Stimulated activated CD8-positive, alpha-beta memory T cell treated with anti-CD3 and anti-CD28 coated beads, Interleukin-12 subunit alpha, Interleukin-12 subunit beta, amount 100 ng/mL, for 4 hours (primary cell): ENCODE measurements at places on chromosomes 2 and 18.

DNA sequence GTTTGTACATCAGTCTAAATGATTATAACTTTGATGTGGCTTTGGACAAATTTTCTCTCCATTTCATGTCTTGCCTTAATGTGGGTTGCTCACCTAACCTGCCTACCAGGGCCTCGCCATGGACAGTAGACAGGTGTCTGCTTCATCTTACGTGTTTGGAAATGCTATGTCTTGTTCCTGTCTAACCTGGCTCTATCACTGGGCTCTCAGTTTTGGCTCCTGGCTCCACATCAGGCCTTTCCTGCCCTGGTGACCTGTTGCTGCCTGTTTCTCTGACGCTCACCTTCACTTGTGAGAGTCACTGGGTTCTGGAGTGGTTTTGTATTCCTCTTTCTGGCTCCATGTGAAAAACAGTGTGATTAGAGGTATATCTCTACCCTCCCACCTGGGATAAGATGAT is 65.9 kb downstream of the PHLPP1 start:
- no peak for DNase-seq

DNA sequence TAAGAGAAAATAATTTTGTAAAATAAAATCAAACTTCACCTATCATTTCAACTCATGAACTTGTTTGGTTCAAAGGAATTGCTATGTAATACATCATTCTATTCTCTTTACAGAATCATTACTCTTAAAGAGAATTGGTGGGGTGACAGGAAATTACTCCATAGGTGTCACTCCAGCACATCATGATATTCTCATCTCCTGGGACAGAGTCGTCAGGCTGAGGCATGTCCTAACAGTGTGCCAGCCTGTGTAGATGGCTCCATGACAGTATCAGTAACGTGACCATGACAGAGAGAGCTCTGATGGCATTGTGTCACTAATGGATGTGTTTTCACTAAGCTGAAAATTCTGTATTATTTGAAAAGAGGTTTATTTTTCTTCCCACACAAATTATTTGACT is 13.9 kb downstream of the SPATS2L start:
- DNase-seq = no peak

- no peak for DNase-seq
These were observed 136.4 kb downstream of the SOCS6 start for GRCh38 chr18:70425236-70425635.

DNA sequence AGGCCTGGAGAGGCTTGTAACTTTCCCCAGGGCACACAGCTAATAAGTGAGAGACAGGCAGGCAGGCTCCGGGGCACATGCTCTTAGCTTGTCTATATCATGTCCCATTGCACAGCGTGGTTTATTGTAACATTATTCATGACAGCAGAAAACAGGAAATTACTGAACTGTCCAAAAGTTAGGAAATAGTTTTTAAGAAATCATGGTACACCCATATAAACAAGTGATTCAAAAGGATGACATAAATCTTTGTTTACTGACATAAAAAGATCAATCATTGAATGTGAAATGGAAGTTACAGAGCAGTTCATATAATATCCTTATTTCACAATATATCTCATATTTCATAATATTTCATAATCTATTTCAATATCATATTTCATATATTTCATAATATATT is 34.3 kb upstream of the TXNDC2 start:
- no peak for DNase-seq

GRCh38 chr2:224094413-224094812 is 55.3 kb upstream of the SERPINE2 start:
- DNase-seq = no peak

DNA sequence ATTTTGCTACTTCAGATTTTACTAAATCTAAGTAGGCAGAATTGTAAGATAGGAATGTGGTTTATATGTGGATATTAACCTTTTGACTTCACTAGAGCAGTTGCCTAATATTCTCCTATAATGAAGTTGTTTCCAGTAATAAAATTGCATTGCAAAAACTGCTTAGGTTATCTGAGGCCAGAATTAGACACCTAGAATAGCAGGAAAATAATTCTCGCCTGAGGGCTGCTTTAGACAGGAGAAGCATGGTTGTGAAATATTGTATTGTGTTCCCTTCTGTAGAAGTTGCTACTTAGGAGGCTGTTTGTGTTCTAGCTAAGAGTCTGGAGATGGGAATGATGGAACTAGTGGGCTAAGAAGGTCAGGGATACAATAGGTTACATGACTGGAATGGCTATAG is 146.3 kb downstream of the PLCL1 start:
- DNase-seq = no peak

DNA sequence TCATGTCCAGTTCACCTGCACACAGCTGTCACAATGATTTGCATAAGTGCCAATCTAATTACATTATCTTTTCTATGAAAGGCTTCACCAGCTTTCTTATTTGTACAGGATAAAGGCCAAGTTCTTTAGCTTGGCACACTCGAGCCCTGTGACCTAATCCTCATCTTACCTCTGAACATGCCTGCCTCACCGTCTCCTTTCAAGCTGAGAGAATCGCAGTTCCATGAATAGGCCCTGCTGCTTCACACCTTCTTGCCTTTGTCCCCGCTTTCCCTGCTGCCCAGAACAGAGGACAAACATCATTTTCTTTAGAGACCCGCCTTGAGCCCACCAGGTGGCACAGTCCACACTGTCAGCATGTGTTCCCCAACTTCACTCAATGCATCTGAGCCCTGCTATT is 1094.7 kb downstream of the BCL11A start:
- no peak for DNase-seq

GRCh38 chr2:205403244-205403825 is 279.0 kb upstream of the NRP2 start:
- no peak for DNase-seq

- DNase-seq = no peak
These were observed 31.0 kb downstream of the RAB10 start for GRCh38 chr2:26064846-26065245.

GRCh38 chr2:229524799-229525198 is 189.6 kb downstream of the DNER start:
- no peak for DNase-seq

- DNase-seq = no peak
These were observed 160.7 kb upstream of the ZSWIM2 start for GRCh38 chr2:187009483-187010239.

DNA sequence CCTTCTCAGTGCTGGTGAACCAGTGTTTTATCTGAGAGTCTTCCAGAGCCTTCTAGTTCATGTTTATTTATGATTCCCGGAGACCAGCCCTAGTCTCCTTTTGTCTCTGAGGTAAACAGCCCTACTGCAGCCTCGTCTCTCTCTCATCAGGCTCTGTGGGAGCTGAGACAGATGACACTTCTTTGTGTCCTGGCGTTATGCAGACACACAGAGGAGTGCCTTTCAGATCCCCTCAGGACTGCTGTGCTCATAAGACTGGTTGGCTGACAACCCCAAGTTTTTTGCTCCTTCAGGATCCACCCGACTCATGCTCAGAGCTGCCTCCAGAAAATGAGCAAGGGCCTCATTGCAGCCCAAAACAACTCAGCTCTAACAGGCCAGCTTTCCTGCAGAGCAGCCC is 523.8 kb upstream of the SPHKAP start:
- no peak for DNase-seq

DNA sequence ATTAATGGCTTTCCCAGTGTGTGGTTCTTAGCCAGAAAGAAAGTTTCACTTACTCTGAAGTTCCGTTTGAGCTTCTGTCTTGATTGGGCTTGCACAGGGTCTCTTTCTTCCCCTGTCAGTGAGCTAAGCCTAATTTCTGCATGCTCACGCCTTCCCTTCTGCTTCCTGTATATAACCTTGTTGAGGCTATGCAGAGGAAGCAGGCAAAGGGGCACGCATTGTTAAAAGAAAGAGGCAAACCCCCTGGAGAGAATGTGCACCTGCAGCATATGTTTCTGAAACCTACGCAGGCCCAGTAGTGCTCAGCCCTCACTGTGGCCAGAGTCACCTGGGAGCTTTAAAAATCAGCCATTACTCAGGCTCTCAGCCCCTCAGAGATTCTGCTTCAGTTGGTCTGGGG is 14.5 kb upstream of the PLA2R1 start:
- DNase-seq = no peak

GRCh38 chr18:36298126-36298741 is 721 bp downstream of the FHOD3 start:
- no peak for DNase-seq

DNA sequence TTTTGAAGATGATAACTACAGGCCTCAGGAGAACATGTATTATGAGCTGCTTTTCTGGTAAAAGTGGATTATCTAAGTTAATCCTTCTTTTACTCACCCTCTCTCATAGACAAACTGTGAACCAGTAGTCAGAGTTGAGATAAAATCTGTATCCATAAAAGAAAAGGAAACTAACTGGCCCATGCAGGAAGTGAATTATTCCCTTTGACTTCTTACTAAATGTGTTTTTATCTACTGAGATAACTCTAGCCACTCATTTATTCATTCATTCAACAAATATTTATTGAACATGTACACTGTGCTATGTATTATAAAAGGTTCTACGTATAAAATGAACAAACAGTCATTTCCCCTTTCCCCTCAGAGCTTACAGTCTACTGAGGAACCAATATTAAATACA is 10.0 kb downstream of the WDR35 start:
- DNase-seq = no peak

DNA sequence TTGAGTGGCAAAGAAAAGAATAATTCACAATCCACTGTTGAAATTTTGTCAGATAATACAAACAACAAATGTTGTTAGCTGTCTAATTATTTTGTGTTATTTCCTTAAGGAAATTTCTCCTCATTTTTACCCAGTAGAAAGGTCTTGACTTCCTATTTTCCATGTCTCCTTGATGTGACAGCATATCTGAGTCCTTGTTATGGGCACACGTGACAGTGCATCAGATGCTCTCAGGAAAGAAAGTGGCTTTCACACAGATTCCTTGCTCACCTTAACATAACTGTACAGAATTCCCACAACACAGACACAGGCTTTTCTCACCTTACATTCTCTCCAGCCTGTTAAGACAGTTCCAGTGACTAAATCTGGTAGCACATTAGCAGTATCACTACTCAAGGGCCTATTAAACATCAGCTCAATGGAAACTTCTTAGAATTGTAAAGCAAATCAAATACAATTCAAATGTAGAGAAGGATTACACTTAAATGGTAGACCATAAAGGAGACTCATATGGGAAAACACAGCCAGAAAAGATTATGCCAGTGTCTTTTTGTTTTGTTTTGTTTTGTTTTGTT is 30.2 kb upstream of the GPR55 start:
- DNase-seq = no peak

GRCh38 chr2:144520756-144521487 is 1.0 kb upstream of the ZEB2 start:
- DNase-seq = no peak

DNA sequence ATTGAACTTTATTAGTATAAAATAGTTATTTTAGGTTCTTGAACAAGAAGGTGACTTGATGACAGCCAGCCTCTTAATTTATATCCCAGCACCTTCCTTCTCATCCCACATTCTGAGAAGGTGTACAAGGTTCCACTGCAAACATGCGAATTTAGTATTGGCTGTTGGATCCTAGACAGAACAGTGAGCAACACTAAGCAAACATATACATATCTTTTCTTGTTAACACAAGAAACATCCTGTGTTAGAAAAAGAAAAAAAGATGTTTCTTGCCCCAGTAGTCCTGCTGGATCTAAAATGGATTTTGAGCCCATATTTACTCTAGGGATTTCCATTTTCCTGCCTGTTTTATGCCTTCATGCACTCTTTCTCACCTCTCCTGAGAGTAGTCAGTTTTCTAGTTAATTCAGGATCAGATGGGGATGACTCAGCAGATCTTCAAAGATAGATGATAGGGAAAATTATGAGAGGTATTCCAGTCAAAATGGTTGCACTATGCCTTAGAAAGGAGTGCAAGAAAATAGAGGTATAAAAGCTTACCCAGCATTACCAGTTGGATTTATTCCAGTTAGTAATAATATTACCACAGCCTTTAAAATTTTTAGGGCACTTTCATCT is 336.5 kb downstream of the MEIS1 start:
- no peak for DNase-seq

- DNase-seq = no peak
These were observed 47.5 kb upstream of the ASAP2 start for GRCh38 chr2:9158786-9159779.

DNA sequence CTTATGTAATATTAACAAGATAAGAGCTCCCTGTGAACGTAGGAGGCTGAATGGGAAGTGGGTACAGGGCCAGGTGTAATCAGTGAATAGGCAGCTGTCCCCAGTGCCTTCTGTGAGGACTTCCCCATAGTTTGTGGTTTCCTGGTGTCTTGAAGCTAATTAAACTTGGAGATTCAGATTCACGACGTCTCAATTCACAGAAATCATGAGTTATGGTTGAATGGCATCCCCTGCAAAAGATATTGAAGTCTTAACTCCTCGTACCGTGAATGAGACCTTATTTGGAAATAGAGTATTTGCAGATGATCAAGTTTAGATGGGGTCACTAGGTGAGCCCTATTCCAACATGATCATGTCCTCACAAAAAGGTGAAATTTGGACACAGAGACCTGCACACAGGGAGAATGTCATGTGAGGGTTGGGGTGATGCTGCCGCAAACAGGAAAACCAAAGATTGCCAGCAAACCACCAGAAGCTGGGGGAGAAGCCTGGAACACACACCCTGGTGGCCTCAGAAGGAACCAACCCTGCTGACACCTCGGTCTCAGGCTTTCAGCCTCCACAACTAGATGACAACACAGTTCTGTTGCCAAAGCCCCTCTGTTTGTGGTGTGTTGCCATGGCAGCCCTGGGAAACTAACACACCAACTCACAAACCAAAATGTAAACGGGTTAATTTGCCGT is 13.2 kb downstream of the ARL4C start:
- DNase-seq = peak; percentile 65

- DNase-seq = no peak
These were observed 9.5 kb downstream of the HK2 start for GRCh38 chr2:74843433-74843832.

DNA sequence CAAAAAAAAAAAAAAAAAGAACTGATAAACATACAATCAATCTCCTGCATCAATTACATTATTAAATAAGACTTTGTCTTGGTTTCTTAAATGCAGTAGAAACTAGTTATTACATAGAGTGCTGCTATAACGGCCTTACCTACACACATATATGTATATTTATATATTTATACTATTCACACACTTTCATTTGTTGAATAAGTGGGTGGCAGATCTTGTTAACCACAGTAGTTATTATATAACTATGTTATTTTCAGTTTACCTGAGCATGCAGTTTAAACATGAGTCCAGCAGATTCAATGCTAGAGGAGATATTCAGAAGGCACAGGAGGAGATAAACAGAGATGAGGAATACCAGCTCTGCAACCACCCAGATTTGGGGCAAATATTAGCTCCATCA is 81.5 kb upstream of the CD226 start:
- no peak for DNase-seq
